ENCODE measurements at places on chromosomes 1 and 21.

- no peak for DNase-seq
These were observed 1205.3 kb upstream of the ADGRL4 start for GRCh38 chr1:80211691-80212380.

GRCh38 chr21:37060296-37060695, 12.6 kb downstream of the PIGP start:
- peak; percentile 63 for DNase-seq

DNA sequence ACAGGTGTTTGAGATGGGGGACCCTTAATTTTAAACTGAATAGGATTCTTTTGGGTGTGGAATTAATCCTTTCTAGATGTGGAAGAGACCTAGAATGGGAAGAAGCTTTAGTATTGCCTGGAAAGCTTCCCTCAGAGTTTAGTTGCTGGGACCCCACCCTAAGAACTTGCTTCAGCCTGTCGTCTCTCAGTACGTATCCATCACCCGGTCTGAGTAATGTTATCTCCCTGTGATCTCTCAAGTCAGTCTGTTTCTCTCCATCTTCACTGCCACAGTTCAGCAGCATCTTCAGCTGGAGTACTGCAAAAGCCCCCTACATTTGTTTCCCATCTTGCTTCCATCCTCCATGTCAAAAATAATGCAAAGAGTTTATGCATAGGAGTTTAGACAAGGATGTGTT, 28.9 kb downstream of the CNST start:
- DNase-seq = no peak

DNA sequence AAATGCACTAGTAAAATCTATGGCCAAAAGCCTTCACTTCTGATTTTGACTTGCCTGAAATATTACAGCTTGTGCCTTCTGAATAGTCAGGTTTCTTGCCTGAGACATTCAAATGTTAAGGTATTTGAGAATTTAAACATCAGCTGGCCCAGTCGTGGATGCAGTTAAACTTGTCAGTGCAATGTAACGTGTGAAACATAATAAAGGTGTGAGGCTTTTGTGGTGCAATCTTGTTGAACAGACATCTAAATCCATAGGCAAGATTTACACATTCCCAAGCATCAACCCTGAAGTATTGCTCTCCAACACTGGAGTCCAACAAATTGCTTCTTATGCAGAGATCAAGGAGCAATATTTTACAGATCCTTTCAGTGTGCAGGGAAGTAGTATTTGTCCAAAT, 4.4 kb downstream of the CCN1 start:
- no peak for DNase-seq

GRCh38 chr1:25699500-25700143, 83.0 kb downstream of the MAN1C1 start:
- no peak for DNase-seq

DNA sequence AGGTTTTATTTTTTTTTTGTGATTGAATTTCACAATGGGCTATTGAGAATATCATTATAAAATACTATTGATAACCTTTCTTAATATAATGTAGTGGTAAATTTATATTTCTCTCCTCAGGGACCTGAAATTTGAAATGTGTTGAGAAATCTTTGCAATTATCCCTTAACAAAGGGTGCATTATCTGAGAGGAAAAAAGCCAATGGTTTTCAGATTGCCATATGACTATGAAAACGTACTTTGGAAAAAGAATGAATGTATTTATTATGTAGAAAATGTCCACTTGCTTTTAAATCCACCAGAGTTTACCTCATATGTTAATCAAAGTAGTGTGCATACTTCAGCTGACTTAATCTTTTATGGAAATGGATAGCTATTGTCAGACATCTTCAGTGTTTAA, 441.1 kb downstream of the AMY1C start:
- DNase-seq = no peak

- no peak for DNase-seq
These were observed 31.1 kb downstream of the CD55 start for GRCh38 chr1:207352554-207352953.

DNA sequence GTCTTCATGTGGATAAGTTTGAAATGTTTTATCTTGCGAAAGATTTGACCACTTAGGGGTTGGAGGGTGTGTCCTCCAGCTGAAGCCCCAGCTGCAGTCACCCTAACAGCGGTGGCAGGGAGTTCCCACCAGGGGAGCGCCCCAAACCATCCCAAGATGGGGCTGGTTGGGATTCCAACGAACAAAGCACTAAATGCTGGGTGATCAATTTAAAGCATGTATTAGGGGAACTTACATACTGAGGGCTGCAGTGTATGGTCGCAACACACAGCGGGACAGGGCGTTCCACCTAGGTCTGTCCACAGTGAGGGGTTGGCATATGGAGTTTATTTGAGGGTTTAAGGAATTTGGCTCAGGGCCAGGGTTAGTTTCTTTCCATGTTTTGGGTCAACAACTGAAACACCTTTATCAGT, 26.3 kb downstream of the SLC37A1 start:
- no peak for DNase-seq

- DNase-seq = no peak
These were observed 2.9 kb upstream of the SYT2 start for GRCh38 chr1:202713110-202713509.

DNA sequence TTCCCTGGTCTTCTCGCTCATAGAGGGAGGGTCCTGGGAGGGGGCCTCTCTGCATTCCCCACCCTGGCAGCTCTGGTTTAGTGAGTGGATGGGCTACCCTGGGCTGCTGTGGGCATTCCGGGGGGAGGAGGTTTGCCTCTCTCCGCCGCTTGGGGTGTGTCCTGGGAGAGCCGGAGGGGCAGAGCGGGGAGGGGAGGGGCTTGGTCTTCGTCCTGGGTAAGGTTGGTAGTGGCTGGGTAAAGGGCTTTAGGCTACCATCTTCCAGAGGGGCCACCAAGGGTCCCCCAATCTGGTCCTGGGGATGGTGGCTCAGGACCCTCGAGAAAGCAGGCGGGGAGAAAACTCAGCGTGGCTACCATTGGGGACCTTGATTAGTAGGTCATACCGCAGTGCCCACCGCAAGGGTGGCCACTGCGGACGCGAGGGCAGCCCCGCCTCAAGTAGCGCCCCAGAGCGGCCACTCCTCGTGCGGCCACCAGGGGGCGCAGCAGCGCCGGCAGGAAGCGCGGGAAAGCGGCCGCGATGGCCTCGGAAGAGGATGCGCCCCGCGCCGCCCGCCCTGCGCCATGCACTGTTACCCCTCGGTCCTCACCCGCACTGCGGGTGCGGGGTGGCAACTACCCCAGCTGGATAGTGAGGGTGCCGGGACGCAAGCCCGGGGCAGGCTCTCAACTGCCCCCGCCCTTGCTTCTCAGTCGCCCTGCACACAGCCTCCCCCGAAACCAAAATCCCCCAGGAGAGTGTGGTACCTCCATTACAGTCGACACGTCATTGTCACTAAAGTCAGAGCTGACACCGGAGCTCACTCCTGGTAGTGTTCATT, 44.1 kb upstream of the SLC25A33 start:
- peak; percentile 11 for DNase-seq

GRCh38 chr1:22654692-22655091, 1.7 kb downstream of the C1QB start:
- no peak for DNase-seq

- no peak for DNase-seq
These were observed 633 bp upstream of the RFX5 start for GRCh38 chr1:151347523-151348246.

DNA sequence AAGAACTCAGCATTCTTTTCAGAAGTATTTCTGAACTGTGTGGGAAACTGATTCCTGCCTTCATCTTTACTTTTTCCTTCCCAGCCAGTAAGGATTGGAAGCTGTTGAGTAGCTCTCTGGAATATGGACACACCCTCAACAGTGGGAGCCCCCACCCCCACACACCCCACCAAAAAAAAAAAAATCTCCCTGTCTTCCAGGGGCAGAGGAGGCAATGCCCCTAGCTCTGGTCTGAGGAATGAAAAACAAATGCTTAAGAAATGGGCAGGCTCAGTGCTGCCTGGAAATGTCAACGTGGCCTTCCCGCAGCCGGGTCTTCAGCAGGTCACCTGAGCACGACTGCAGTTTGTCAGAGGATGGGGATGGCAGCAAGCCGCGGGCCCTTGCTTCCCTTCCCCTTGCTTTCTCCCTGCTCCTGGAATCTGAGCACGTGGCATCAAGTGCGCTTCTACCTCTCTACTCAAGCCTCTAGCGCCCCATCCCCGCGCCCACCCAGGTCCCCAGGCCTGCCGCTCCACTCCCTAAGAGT, 479 bp downstream of the RGS16 start:
- no peak for DNase-seq

DNA sequence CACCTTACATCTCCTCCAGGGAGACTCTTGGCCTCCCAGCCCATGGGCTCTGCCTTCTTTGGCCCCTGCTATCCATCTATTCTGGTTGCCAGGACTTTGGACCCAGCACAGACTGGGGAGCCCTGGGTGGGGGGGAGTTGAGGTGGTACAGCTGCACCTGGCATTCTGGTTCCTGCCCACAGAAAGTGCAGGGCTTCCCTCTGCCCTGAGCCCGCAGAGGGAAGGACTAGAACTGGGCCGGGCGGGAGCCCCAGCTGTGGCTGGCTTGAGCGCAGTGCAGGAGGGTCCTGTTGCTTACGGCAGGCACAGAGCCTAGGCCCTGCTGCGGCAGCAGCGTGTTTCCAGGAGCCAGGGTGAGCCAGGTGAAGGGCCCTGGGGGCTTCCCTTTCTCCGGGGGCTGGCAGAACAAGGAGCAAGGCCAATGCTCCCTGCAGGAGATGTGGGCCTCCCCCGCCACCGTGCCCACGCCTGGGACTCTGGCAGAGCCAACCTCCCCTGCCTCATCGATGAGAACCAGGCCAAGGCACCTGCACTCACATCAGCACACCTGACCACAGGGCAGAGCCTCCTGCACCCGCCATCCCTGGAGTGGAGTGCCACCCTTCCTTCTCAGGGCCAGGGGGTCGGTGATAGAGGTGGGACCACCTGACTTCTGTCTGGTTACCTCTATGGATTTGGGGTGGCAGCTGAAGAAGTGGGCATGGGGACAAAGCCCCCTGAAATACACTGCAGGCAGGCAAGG, 16.1 kb downstream of the PARS2 start:
- DNase-seq = no peak

- no peak for DNase-seq
These were observed 75.7 kb upstream of the SPATA6 start for GRCh38 chr1:48547561-48548220.

GRCh38 chr21:43861706-43862105, 3.3 kb upstream of the AGPAT3 start:
- no peak for DNase-seq

DNA sequence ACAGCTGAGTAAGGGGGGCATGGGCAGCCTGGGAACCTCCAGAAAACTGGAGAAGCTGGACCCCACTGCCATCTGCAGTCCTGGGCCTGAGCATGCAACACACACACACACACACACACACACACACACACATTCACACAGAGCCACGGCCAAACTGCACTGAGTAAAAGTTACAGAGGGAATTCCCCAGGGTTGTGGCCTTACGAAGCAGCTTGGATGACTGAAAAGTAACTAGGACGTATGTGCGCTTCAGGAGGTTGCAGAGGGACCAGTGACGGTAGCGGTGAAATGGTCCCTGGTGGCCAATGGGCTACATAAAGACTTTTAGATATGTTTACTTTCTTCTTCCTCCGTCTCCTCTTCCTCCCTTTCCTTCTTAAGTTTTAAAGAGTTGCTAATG, 232.5 kb upstream of the TMEM51 start:
- DNase-seq = no peak

- DNase-seq = no peak
These were observed 6.5 kb upstream of the GUCA2A start for GRCh38 chr1:42170779-42171621.

- DNase-seq = peak; percentile 8
These were observed 16.0 kb downstream of the LRIG2 start for GRCh38 chr1:113088972-113089371.

DNA sequence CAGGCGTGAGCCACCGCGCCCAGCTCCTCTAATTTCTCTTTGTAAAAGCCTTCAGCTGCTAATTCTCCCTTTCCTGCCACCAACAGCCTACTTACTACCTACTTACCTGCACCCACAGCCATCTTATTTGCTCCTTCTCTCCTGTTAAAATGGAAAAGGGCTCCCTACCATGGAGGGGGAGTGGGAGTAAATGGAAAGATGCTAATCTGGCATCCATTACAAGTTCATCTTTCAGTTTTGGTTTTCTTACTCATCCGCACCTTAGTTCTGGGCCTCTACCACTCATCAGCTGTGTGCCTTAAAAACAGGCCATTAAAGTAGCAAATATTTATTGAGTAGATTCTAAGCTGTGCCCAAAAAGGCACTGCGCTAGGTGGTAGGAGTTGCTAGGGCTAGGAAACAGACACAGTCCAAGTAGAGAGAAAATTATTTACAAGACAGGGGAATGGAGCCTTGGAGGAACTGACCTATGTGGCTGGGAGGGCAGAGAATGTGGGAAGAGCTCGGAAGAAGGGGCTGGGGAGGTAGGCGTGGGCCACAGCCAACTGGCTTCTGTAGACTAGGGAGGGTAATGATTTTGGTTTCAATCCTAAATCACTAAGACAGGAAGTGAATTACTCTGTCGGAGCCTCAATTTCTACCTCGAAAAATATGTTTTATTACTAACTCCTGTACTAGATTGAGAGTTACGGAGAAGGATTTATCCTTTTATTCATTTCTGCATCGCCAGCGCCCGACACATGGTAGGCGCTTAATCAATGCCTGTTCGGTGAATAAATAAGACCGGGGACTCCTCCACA, 685 bp upstream of the DDI2 start:
- DNase-seq = no peak

DNA sequence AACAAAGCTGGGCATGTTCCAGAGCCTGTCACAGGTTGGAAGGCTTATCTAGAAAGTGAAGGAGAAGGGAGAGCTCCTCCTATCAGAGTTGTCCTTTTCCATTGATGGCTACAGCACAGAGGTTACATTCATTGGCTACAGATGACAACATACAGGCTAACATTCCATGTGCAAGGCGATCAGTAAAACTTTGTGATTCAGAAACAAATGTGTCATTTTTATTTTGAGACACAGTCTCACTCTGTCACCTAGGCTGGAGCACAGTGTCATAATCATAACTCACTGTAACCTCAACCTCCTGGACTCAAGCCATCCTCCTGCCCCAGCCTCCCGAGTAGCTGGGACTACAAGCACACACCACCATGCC, 32.6 kb downstream of the TRIM67 start:
- no peak for DNase-seq

DNA sequence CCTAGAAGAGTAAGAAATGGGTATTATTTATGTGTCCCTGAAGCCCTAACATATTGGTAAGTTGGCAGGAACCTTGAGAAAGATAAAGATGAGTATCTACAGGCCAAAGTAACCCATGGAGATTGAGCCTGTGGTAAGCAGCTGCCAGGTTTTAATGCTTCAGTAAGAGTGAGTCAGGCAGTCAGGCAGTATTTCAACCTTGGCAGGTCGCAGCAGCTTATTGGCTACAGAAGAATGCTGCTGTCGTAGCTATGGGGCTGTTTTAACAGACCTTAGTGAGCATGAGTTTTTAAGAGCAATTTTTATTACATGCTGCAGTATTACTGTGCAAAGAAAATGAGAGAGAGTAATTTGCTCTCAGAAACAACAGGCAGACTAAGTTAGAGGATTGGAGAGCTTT, 10.3 kb upstream of the SLC30A10 start:
- peak; percentile 33 for DNase-seq

GRCh38 chr1:112317140-112317539, 78.9 kb upstream of the CTTNBP2NL start:
- DNase-seq = no peak
